ENCODE measurements at places on chromosomes 1 and 21. TPM values are rescaled to one million over a fixed set of nuclear protein-coding genes. Genes with fewer than 3 reads are reported as not detected.

DNA sequence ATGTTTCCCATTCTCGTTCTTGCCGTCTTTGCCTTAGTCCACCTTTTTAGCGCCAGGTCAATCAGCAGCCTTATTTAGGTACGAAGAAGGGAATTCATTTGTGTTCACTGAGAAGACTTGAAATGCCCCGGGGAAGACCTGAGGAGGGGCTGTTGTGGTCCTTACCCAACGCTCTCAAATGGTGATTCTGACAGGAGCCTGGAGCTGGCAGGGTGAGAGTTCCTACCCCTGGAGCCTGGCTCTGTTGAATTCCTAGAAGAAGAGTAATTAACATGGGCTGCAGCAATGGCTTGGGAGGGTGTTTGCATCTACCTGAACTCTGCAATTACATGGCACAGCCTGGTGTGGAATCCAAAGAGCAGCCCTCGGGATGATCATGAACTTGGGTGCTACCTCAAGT is 76.9 kb upstream of the DSCAM start:
- DNase-seq, result no peak
- no peaks in the 10 kb centered on the region for H3K36me3 ChIP-seq
- H3K4me1 ChIP-seq, result no peaks in the 10 kb centered on the region
- H3K27me3 ChIP-seq, result no peaks in the 10 kb centered on the region
- no peak overlapping the region for H3K27ac ChIP-seq
- no peak overlapping the region for H3K4me3 ChIP-seq

GRCh38 chr1:113390871-113391648 is 745 bp downstream of the MAGI3 start:
- peak; percentile 76 for DNase-seq
- H3K27ac ChIP-seq, result peak overlapping the region; percentile 20
- H3K27me3 ChIP-seq, result no peaks in the 10 kb centered on the region
- H3K4me1 ChIP-seq, result peaks cover 23% of the 10 kb centered on the region
- peak overlapping the region; percentile 87 for H3K4me3 ChIP-seq

DNA sequence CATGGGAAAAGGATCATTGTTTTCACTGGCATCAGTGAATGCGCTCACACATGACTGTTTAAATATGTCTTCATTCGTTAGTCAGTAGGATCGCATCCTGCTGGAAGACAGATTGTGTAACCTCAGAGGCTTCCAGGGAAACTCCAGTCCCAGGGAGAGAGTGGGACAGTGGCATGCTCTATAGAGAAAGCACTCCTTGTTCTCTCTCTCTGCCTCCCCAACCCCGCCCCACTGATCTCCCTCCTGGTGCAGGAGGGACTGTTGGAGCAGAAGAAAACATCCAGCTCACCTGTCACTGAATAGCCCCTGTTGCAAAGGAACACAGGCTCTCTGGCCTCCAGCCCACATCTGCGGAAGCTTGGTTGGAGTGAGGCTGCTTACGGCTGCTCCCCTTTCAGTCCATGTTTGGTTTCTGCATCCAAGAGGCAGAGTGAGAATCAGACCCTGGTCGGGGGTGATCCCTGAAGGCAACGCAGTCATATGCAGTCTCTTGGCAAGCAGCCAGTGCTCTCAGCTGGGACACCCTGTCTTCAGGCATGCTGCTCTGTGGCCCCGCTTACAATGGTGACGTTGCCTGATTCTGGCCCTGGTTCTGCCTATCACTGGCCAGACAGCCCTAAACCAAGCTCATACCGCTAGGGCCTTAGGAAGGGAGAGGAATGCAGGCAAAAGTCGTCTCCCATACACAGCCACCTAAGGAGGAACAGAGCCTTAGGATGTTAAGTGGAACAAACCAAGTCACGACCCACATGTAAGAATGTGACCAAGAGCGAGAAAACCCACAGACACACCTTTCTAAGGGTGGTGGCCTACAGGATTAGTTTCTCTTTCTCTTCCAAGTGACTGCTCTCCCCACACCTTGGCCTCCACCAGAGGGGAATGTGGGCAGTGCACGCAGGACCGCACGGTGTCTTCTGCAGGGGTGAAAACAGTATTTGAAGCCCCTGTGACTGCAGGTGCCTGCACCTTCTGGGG is 39.7 kb downstream of the BACE2 start:
- H3K27ac ChIP-seq, result peak overlapping the region; percentile 77
- H3K4me1 ChIP-seq, result peaks cover 13% of the 10 kb centered on the region
- peaks cover 5% of the 10 kb centered on the region for H3K36me3 ChIP-seq
- H3K27me3 ChIP-seq, result no peaks in the 10 kb centered on the region
- H3K4me3 ChIP-seq, result peak overlapping the region; percentile 58

GRCh38 chr21:45175326-45176095 is 101.1 kb downstream of the ADARB1 start:
- H3K36me3 ChIP-seq, result peaks cover 11% of the 10 kb centered on the region
- H3K27me3 ChIP-seq, result no peaks in the 10 kb centered on the region

DNA sequence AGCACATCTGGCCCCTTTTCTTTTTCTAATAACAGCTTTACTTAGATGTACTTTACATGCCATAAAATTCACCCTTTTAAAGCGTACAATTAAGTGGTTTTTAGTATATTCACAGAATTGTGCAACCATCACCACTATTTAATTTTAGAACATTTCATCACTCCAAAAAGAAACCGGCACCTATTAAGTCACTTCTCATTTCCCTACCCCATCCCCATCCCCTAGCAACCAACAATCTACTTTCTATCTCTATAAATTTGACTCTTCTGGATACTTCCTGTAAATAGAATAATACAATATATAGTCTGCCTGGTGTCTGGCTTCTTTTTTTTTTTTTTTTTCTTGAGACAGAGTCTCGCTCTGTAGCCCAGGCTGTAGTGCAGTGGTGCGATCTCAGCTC is 59.5 kb upstream of the ENAH start:
- no peak for DNase-seq
- H3K4me3 ChIP-seq, result no peak overlapping the region
- H3K27me3 ChIP-seq, result no peaks in the 10 kb centered on the region
- H3K4me1 ChIP-seq, result peaks cover 8% of the 10 kb centered on the region
- H3K27ac ChIP-seq, result no peak overlapping the region

GRCh38 chr1:99673315-99673714 is 27.4 kb downstream of the PALMD start:
- H3K4me1 ChIP-seq, result peaks cover 14% of the 10 kb centered on the region
- no peaks in the 10 kb centered on the region for H3K36me3 ChIP-seq
- H3K27ac ChIP-seq, result no peak overlapping the region
- no peak overlapping the region for H3K4me3 ChIP-seq

DNA sequence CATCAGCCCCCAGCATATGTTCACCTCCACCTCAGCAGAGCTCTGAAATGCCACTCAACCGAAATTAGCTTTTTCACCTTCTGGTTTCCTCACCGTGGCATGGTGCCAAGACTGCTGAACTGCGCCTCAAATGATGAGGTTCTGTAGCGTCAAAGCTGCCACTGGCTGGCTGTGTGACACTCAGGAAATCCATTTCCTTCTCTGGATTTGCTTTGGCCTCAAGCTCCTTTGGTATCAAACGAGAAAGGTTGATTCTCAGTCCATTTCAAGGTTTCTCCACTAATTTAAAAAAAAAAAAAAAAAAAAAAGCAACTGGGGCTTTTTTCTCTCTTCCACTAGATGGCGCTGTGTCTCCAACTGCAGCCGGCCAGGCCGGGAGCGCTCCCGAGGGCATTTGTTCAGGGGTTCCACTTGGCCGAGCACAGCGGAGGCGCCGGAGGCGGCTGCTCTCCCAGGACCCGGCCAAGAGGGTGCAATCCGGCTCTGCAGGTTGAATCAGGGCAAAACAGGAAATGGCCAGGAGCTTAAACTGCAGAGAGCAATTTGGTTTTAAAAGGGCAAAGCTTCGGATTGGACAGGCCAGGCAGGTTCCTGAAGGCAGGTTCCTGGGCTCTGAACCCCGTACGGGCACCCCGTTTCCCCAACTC is 26.5 kb upstream of the PLA2G2C start:
- no peaks in the 10 kb centered on the region for H3K36me3 ChIP-seq
- peak; percentile 87 for DNase-seq
- no peak overlapping the region for H3K27ac ChIP-seq
- no peak overlapping the region for H3K4me3 ChIP-seq
- no peaks in the 10 kb centered on the region for H3K4me1 ChIP-seq
- H3K27me3 ChIP-seq, result peaks cover 57% of the 10 kb centered on the region

DNA sequence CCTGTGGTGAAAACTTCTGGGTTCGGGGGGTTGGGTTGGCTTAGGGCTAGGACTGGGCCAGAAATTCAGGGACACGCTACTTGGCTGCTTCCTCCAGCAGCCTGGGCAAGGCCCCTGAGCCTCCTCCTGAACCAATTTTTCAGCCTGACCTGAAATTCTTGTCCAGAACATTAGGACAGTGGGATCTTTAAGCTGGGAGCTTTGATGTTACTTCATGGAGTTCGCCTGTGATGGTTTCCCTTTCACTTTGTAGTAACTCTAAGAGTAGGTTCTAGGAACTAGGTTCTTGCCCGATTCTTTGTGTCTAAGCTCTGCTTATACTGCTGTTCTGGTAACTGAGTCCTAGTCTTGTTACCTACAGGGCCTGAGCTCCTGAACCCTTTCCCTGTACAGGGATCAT is 75.3 kb downstream of the S1PR1 start:
- no peak for DNase-seq
- no peak overlapping the region for H3K27ac ChIP-seq
- H3K4me1 ChIP-seq, result peaks cover 9% of the 10 kb centered on the region

DNA sequence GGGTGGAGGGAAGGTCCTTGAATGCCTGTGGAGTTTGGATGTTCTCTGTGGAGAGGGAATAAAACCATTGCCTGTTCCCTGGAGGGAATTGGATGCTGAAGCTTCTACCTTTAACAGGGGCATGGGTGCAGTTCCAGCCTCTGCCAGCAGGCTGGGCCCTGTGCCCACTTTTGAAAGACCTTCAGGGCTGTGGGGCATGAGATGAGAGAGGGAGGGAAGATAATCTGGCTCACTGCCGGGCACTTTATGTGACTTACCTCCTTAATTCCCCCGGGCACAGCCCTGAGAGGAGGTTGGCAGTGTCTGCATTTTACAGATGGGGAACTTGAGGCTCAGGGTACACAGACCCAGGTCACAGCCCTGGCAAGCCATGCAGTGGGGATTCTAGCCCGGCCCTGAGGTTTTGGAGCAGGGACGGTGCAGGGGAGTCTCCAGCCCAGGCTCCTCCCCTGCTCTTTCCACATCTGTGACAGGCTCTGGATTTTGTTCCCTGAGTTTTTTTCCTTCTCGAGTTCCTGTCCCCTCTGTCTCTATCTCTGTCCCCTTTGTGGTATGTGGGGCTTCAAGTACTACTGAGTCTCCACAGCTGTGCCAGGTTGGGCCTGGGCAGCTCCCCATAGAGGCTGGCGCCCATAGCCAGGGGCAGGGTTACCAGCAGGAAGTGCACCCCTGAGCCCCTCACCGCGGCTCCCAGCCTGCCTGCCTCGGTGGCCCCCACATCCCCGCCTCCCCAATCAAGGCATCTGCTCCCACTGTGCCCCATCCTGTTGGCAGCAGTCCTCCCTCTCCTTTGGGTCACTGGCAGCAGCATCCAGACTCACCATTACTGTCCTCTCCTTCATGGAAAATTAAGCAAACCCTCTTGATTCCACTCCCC is 14.0 kb upstream of the THEMIS2 start:
- peak; percentile 97 for DNase-seq
- H3K27ac ChIP-seq, result no peak overlapping the region
- peaks cover 11% of the 10 kb centered on the region for H3K4me1 ChIP-seq
- H3K36me3 ChIP-seq, result no peaks in the 10 kb centered on the region
- no peaks in the 10 kb centered on the region for H3K27me3 ChIP-seq
- H3K4me3 ChIP-seq, result peak overlapping the region; percentile 54

GRCh38 chr1:45365051-45365450 is 24.8 kb upstream of the MUTYH start:
- DNase-seq, result no peak
- no peaks in the 10 kb centered on the region for H3K27me3 ChIP-seq
- H3K4me1 ChIP-seq, result peaks cover 9% of the 10 kb centered on the region
- H3K27ac ChIP-seq, result no peak overlapping the region
- no peaks in the 10 kb centered on the region for H3K36me3 ChIP-seq
- H3K4me3 ChIP-seq, result no peak overlapping the region

GRCh38 chr1:207028884-207029650 is 3.5 kb downstream of the C1orf116 start:
- DNase-seq, result peak; percentile 72
- peaks cover 31% of the 10 kb centered on the region for H3K4me1 ChIP-seq
- no peak overlapping the region for H3K27ac ChIP-seq
- H3K27me3 ChIP-seq, result no peaks in the 10 kb centered on the region

- no peak overlapping the region for H3K27ac ChIP-seq
- DNase-seq, result no peak
- no peak overlapping the region for H3K4me3 ChIP-seq
- no peaks in the 10 kb centered on the region for H3K36me3 ChIP-seq
These were observed 3.3 kb upstream of the ADAR start for GRCh38 chr1:154611150-154611862.

DNA sequence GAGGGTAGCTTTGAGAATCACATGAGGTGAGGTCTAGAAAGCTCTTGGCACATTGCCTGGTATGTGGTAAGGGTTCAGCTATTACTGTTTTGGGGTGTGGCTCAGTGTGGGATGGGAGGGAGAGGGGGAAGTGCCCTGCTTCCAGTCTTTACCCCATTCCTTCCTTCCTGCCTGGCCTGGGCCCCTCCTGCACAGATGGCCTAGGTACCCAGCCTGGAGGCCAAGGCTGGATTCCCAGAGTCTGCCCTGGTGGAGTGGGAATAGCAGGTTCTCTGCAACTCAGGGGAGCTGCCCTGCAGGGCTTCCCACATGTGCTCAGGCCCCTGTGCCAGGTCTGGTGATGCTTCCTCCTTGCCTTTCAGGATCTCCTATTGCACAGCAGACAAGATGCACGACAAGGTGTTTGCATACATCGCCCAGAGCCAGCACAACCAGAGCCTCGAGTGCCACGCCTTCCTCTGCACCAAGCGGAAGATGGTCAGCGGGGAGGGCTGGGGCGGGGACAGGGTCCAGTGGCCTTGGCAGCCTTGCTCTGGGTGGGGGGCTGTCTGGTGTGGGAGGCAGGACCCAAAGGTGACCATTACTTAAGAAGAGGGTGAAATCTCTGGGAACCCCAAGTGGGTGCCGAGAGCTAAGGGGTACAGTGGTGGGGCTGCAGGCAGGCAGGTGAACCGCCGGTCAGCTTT is 13.5 kb downstream of the LDLRAP1 start:
- DNase-seq, result peak; percentile 89
- H3K4me3 ChIP-seq, result no peak overlapping the region
- no peak overlapping the region for H3K27ac ChIP-seq

- H3K4me1 ChIP-seq, result no peaks in the 10 kb centered on the region
- H3K27me3 ChIP-seq, result no peaks in the 10 kb centered on the region
- DNase-seq, result no peak
- no peaks in the 10 kb centered on the region for H3K36me3 ChIP-seq
- no peak overlapping the region for H3K4me3 ChIP-seq
These were observed 118.2 kb downstream of the LEPR start for GRCh38 chr1:65538664-65539063.

- H3K36me3 ChIP-seq, result no peaks in the 10 kb centered on the region
- no peaks in the 10 kb centered on the region for H3K27me3 ChIP-seq
- H3K27ac ChIP-seq, result no peak overlapping the region
- H3K4me1 ChIP-seq, result peaks cover 26% of the 10 kb centered on the region
These were observed 168.6 kb upstream of the CAMK1G start for GRCh38 chr1:209414803-209415329.

OR2T35 gene
- not detected for total RNA-seq

DMRTA2 gene
- under 0.01 TPM for total RNA-seq

KRTAP26-1 gene
- total RNA-seq, result not detected

SLFNL1 gene
- total RNA-seq, result 0.72 TPM

SLAMF1 gene
- not detected for total RNA-seq

RCAN3 gene
- total RNA-seq, result 3.5 TPM

CHODL gene
- not detected for total RNA-seq

FALEC gene
- 0.36 TPM for total RNA-seq

DPM3 gene
- 15.9 TPM for total RNA-seq

SH2D1B gene
- not detected for total RNA-seq

AKNAD1 gene
- not detected for total RNA-seq

SLC6A17 gene
- total RNA-seq, result under 0.01 TPM

LIN28A gene
- total RNA-seq, result not detected

BSND gene
- not detected for total RNA-seq

CD1B gene
- total RNA-seq, result not detected

Measured in osteoblast (primary cell).